Muscle of arm (tissue), 14 donors: ENCODE measurements at places on chromosomes 6 and 20.

DNA sequence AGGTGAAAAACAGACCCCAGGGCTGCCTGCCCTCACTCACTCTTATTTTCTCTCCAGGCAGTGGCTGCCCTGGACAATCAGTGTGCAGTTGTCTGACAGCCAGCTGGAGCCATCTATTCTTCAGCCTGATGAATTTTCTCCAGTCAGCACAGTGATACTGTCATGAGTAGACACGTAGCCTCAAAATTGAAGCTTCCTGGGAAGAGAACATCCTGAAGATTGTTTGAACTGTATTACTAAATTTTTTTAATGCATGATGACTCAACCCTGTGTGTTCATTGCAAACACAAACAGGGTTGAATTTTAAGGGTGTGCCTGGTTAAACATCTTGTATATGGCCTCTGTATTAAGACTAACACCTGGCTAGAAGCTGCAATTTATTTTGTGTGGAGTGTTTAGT is 49.8 kb upstream of the STXBP5 start:
- no peak for DNase-seq

- DNase-seq: no peak
Measured at GRCh38 chr6:142721215-142721920, 223.6 kb downstream of the HIVEP2 start.

DNA sequence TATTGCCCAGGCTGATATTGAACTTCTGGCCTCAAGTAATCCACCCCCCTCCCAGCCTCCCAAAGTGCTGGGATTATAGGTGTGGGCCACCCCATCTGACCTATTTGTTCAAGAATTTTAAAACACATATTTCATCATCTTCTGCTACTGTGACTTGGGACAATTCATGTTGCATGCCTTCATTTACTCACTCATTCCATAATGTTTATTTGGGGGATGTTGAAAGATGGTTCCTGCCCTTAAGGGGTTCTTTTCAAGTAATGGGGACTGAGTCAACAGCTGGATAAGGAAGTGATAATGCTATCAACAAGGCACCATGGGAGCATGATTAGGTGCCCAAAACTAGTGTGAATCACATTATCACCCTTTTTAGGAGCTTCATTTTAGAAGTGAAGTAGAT is 62.0 kb downstream of the CRYBG1 start:
- DNase-seq: no peak

DNA sequence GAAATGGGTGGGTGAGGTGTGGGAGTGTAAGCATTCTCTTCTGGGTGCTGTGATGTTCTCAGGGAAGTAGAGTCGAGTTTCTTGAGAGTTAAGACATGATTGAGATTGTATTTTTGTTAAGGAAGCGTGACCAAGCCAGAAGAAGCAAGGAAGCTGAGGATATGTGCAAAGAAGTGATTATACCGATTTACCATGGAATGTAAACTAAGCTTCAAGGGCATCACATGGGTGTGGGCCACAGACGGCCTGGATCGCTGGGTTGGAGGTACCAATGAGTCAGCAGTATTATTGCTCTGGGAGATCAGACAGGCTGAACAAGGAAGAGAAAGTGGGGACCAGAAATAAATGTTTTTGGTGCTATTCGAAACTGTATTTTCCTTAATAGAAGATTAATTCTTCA is 184.1 kb upstream of the GMDS start:
- no peak for DNase-seq
